T-helper 17 cell (primary cell): ENCODE measurements at places on chromosomes 5 and 9.

DNA sequence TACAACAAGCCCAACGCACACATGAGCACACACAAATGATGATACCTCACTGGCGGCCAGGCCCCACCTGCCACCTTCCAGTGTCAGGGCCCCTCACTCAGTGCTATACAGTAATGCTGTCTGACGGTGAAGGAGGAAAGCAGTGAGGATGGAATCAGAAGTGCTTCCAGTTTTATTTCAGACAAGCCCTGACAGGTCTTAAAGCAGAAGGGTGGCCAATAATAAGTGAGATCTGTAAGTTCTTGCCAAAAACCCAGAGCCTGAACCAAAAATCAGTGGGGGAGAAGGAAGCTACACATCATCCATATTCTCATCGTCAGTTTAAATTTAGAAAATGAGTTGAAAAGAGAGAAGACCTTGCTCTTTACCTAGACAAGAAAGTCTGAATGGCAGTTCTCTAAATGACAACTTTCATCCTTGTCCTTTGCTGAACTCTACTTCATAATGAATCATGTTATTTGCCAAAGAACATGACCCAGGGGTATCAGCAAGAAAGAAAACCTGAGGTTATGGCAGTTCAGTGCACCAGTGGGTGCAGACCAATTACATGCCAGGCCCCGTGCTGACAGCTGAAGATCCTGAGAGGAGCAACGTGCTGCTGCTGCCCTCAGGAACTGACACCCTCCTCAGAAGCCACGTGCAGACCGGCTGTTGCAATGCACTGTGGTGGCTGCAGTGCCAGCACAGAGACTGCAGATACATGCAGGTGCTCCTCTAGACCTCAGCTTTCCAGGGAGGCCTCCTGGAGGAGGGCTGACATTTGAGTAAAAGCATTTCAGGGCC, 118.7 kb downstream of the DROSHA start:
- no peaks in the 10 kb centered on the region for H3K4me1 ChIP-seq
- H3K36me3 ChIP-seq: peaks cover 7% of the 10 kb centered on the region
- DNase-seq: no peak
- H3K27ac ChIP-seq: no peak overlapping the region

DNA sequence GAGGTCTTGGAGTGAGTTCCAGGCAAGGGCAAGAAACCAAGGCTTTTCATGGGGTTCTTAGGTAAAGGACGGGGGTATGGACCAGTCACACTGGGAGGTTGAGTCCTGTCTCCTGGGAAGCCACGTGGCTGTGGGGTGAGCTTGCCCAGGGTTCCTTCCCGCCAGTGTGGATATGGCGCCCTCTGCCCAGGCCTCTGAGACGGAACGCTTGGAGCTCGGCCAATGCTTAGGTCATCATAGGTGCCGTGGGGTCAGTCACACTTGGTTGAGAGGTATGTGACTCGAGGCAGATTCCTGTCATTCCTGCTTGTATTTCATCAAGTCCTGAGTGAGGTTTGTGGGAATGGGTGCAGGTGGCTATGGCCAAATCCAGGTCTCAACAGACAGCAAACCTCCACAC, 46.2 kb downstream of the TENT4A start:
- DNase-seq: no peak
- peaks cover 2% of the 10 kb centered on the region for H3K36me3 ChIP-seq
- H3K27me3 ChIP-seq: no peaks in the 10 kb centered on the region
- peak overlapping the region; percentile 21 for H3K27ac ChIP-seq
- H3K4me3 ChIP-seq: no peak overlapping the region
- no peaks in the 10 kb centered on the region for H3K4me1 ChIP-seq

GRCh38 chr5:157471709-157472108, 11.7 kb downstream of the NIPAL4 start:
- peak overlapping the region; percentile 19 for H3K27ac ChIP-seq
- H3K36me3 ChIP-seq: peaks cover 4% of the 10 kb centered on the region
- DNase-seq: no peak
- H3K4me3 ChIP-seq: no peak overlapping the region
- no peaks in the 10 kb centered on the region for H3K27me3 ChIP-seq

- peaks cover 4% of the 10 kb centered on the region for H3K4me1 ChIP-seq
- peak overlapping the region; percentile 85 for H3K27ac ChIP-seq
- H3K27me3 ChIP-seq: peaks cover 10% of the 10 kb centered on the region
- H3K4me3 ChIP-seq: no peak overlapping the region
Measured at GRCh38 chr9:134436911-134437310, 110.7 kb downstream of the RXRA start.

DNA sequence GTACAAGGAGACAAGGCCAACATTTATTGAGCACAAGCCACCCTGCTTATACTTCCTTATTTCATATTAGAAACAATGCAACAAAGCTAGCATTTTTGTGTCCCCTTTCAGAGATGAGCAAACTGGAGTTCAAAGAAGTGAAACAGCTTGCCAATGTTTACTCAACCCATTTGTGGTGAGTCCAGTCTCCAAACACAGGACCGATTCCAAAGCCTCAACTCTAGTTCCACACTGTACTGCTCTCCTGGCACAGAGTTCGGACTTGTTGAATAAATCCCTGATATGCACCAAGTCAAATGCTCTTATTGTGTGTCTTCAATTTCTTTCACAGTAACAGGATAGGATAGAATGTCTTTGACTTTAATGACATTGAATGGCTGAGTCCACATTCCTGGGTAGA, 604.8 kb upstream of the BRINP1 start:
- DNase-seq: no peak
- H3K27ac ChIP-seq: no peak overlapping the region
- no peak overlapping the region for H3K4me3 ChIP-seq
- H3K4me1 ChIP-seq: peaks cover 1% of the 10 kb centered on the region
- H3K36me3 ChIP-seq: no peaks in the 10 kb centered on the region

GRCh38 chr9:29211003-29211579, 1637.8 kb upstream of the C9orf72 start:
- H3K4me3 ChIP-seq: no peak overlapping the region
- peaks cover 48% of the 10 kb centered on the region for H3K27me3 ChIP-seq
- no peak for DNase-seq
- no peak overlapping the region for H3K27ac ChIP-seq

GRCh38 chr5:149410721-149411432, 31.8 kb upstream of the IL17B start:
- no peak overlapping the region for H3K27ac ChIP-seq
- H3K4me3 ChIP-seq: no peak overlapping the region
- no peaks in the 10 kb centered on the region for H3K4me1 ChIP-seq

- peaks cover 23% of the 10 kb centered on the region for H3K27me3 ChIP-seq
- H3K27ac ChIP-seq: no peak overlapping the region
- H3K4me3 ChIP-seq: no peak overlapping the region
- H3K36me3 ChIP-seq: no peaks in the 10 kb centered on the region
Measured at GRCh38 chr5:86679949-86680348, 62.2 kb downstream of the COX7C start.

- H3K36me3 ChIP-seq: peaks cover 10% of the 10 kb centered on the region
- H3K4me3 ChIP-seq: peak overlapping the region; percentile 73
- peaks cover 61% of the 10 kb centered on the region for H3K27me3 ChIP-seq
- H3K27ac ChIP-seq: no peak overlapping the region
Measured at GRCh38 chr9:36739373-36740116, 166.8 kb downstream of the MELK start.

DNA sequence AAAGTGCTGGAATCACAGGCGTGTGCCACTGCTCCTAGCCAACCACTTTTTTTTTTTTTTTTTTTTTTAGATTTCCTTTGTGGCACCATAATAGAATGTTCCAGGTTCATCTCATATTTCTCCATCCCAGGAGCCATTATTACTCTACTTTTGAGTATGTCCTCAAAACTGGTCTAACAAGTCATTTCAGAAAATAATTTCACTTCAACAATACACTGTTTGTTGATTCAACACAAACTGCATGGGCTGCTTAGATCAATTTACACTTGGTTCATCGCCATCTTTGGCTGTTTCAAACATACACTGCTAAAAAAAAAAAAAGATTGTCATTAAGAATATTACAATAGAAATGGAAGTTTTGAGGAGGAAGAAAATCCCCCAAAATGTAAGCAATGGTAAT, 57.9 kb downstream of the CSNK1A1 start:
- no peak overlapping the region for H3K27ac ChIP-seq
- no peak for DNase-seq
- no peaks in the 10 kb centered on the region for H3K27me3 ChIP-seq
- peaks cover 5% of the 10 kb centered on the region for H3K36me3 ChIP-seq
- H3K4me1 ChIP-seq: peaks cover 4% of the 10 kb centered on the region

DNA sequence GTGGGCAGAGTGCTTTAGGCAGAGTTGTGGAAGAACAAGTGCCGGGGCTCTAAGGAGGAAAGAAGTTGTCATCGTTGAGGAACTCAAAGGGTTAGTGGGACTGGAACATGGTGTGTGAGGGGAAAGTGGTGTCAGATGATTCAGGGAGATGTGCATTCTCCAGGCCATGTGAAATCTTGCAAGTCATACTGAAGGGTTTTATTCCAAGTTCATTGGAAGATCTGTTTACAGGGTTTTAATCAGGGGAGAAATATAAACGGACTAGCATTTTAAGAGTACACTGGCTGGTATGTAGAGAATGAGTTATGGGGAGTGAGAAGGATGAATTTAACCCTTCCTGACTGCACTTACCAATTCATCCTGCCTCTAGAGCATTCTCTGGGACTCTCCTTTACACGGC, 49.3 kb downstream of the NR2F1 start:
- peak overlapping the region; percentile 39 for H3K27ac ChIP-seq
- no peak overlapping the region for H3K4me3 ChIP-seq
- H3K27me3 ChIP-seq: no peaks in the 10 kb centered on the region
- H3K36me3 ChIP-seq: peaks cover 8% of the 10 kb centered on the region
- peaks cover 2% of the 10 kb centered on the region for H3K4me1 ChIP-seq

DNA sequence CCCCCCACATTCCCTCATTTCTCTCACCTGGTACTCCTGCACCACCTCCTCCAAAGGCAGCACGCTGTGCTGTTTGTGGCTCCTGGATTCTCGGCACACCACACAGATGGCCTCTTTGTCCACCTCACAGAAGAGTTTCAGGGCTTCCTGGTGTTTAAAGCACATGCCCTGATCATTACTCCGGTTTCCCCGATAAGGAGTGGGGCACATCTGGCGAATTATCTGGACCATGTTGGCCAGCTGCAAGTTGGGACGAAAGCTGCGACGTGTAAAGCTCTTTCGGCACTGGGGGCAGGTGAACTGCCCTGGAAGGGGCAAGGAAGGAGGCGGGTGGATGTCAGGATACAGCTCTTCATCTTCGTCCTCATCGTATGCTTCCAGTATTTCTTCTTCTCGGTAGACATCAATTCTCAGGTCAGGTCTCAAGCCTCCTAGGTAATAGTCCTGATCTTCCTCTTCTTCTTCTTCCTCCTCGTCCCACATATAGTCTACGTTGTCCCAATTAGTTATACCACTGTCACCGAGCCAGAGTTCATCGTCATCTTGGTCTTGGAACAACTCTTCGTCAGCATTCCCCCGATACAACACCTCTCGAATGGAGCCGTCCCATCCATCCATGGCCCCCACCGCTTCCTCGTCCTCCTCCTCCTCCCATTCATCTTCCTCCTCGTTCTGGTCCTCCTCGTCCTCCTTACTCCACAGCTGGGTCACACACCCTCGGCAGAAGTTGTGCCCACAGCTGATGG, 796 bp downstream of the TRIM52 start:
- no peaks in the 10 kb centered on the region for H3K27me3 ChIP-seq
- peak overlapping the region; percentile 100 for H3K27ac ChIP-seq
- no peak for DNase-seq

- no peak overlapping the region for H3K27ac ChIP-seq
- H3K4me1 ChIP-seq: peaks cover 28% of the 10 kb centered on the region
- no peak overlapping the region for H3K4me3 ChIP-seq
- H3K27me3 ChIP-seq: no peaks in the 10 kb centered on the region
- DNase-seq: no peak
Measured at GRCh38 chr5:6626508-6626907, 6.3 kb downstream of the NSUN2 start.

DNA sequence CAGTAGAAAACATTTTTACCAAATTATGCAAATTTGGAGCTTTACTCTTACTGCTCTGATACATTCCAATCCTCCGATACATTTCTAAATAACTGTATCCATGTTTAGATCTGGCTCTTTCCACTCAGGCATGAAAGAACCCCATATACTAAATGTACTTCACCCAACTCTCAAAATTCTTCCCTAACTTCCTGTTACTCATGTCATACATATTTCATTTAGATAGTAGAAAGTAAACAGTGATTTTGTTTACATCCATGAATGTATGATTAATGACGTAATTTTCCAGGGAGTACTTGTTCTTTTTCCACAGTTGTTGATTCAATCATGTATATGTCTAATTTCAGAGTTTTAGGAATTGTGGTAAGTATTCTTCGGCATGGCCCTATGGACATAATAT, 1426.5 kb upstream of the C9orf72 start:
- H3K4me3 ChIP-seq: no peak overlapping the region
- no peaks in the 10 kb centered on the region for H3K36me3 ChIP-seq
- H3K27me3 ChIP-seq: no peaks in the 10 kb centered on the region

GRCh38 chr5:149708981-149709594, 21.0 kb upstream of the PPARGC1B start:
- DNase-seq: no peak
- H3K27me3 ChIP-seq: peaks cover 58% of the 10 kb centered on the region
- H3K27ac ChIP-seq: no peak overlapping the region

DNA sequence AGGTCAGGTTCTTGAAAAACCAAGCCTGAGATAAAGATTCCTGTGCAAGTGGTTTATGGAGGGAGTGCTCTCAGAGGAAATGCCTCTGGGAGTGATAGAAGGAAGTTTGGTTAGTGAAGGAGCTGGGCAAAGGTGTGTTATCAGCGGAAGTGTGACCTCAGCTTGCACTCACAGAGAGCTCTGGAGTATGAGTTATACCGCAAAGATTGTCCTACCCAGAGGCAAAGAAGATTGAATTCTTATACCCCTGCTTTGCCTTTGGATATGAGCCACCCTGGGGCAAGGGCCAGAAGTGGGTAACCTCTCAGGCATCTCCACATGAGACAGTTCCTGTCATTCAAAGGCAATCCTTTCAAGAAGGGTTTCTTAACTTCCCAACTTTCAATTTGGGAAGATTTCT, 145.6 kb downstream of the MUSK start:
- H3K4me3 ChIP-seq: no peak overlapping the region
- no peaks in the 10 kb centered on the region for H3K36me3 ChIP-seq
- DNase-seq: no peak
- H3K4me1 ChIP-seq: no peaks in the 10 kb centered on the region

GRCh38 chr5:167381457-167381856, 910.0 kb upstream of the WWC1 start:
- DNase-seq: no peak
- no peak overlapping the region for H3K27ac ChIP-seq
- no peaks in the 10 kb centered on the region for H3K27me3 ChIP-seq
- no peak overlapping the region for H3K4me3 ChIP-seq
- no peaks in the 10 kb centered on the region for H3K36me3 ChIP-seq
- H3K4me1 ChIP-seq: no peaks in the 10 kb centered on the region

GRCh38 chr5:58322453-58322852, 137.4 kb downstream of the PLK2 start:
- no peaks in the 10 kb centered on the region for H3K4me1 ChIP-seq
- peaks cover 36% of the 10 kb centered on the region for H3K27me3 ChIP-seq
- no peak overlapping the region for H3K27ac ChIP-seq
- no peak overlapping the region for H3K4me3 ChIP-seq
- no peaks in the 10 kb centered on the region for H3K36me3 ChIP-seq
- DNase-seq: no peak
